ENCODE measurements at places on chromosomes 12 and 14. TPM values are rescaled to one million over a fixed set of nuclear protein-coding genes. Genes with fewer than 3 reads are reported as not detected.

GRCh38 chr14:58760121-58760520, 122.4 kb downstream of the DACT1 start:
- DNase-seq = no peak

The LTA4H gene
- total RNA-seq = 47.3 TPM

The FAIM2 gene
- total RNA-seq = 0.75 TPM

The HOXC6 gene
- total RNA-seq = 7.6 TPM

GRCh38 chr12:29762637-29763300, 21.0 kb downstream of the TMTC1 start:
- no peak for DNase-seq

- no peak for DNase-seq
Measured at GRCh38 chr14:39368261-39368959, 63.8 kb downstream of the FBXO33 start.

DNA sequence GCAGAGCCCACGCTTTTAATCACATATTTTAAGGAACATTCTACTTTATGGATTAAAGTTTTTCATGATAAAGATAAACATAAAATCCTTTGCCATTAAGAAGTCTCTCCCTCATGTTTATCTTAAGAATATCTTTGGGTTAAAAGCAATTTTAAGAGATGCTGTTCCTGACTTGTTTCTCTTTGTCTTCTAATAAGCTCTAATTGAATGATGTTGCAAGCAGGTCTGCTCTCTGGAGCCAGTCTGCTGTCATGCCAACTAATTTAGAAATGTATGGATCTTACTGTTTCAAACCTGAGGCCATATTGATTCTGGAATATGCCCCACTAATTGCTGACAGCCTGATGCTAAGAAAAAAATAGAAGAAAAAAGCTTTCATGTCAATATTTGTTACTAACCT, 173.6 kb downstream of the TTC8 start:
- no peak for DNase-seq

The TMTC1 gene
- 176 TPM for total RNA-seq

GRCh38 chr12:114697741-114698565, 14.0 kb upstream of the TBX3 start:
- DNase-seq = no peak

DNA sequence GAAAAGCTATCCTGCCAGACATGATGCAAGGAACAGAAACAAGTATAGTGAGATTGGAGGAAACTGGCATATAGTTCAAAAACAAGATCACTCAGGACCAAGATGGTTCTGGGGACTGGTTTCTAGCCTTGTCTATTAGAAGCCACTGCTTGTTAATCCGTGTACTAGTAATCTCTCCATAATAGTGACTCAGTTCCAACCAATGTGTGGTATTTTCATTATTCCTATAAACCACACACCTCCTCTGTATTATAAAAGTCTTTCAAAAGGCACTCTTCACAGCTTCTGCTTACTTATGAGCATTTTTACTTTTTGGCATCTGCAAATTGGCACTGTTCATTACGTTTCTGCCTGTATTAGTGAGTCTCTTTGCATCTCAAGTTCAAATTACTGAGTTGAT, 140.3 kb downstream of the SLC6A15 start:
- no peak for DNase-seq

The AEBP2 gene
- total RNA-seq = 29.6 TPM

DNA sequence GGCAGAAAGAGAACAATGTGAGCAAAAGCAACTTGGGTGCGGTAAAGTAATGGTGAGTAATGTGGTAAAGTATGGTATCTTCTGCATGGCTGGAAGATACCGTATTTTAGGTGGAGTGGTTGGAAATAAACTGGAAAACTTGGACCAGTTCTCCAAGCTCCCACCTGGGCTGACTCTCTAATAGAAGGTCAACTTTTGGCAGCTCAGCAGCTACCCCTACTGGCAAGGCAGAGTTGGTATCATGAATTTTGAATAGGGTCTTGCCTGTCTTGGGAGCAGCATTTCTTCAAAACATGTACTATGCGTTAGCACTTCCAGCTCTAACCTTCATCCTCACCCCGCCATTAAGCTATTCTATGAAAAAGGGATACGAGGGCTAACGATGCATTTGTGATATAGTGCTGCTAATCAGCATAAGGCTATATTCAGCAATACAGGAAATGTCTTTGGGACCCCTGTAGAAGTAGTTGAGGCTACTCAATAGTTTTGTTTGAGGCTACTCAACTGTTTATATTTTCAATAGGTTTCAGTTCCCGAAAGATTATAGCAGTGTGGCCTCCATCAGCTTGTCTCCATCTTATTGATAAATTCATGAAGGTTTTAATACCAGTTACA, 276.3 kb upstream of the FAR2 start:
- no peak for DNase-seq

- DNase-seq = no peak
Measured at GRCh38 chr14:60183138-60183537, 17.9 kb upstream of the DHRS7 start.

The UBR7 gene
- 8.3 TPM for total RNA-seq

DNA sequence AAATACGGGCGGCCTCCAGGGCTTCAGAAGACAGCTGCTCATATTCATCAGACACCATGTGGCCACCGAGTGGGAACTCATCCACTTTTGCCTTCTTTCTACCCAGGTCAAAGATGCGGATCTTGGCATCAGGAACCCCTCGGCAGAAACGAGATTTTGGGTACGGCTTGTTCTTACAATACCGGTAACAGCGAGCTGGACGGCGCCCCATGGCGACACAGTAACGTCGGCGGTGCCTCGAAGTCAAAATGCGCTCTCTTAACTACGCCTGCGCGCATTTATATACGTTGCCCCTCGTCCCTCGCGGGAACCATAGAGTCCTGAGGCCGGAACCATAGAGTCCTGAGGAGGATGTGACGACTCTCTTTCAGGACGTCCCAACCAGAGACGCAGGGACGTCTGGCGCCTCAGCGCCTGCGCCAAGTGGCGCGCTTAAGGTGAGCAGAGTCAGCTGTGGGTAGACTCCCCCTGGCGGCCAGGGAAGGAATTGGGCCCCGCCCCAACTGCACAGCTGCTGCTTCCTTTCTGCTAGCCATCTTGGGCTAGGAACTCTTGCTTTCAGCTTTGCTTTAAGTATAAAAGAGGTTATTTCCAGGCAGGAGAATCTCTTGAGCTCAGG, at the start of gene RPL10L:
Gene RPL10L (minus strand): TSS at position 256 of the 619 bp plus-strand sequence. CDS start 45 bp downstream, at position 211.
- DNase-seq = no peak

GRCh38 chr14:41606532-41607303, at the start of gene LRFN5:
LRFN5 (plus strand) TSS chr14:41606876.
- DNase-seq = no peak

DNA sequence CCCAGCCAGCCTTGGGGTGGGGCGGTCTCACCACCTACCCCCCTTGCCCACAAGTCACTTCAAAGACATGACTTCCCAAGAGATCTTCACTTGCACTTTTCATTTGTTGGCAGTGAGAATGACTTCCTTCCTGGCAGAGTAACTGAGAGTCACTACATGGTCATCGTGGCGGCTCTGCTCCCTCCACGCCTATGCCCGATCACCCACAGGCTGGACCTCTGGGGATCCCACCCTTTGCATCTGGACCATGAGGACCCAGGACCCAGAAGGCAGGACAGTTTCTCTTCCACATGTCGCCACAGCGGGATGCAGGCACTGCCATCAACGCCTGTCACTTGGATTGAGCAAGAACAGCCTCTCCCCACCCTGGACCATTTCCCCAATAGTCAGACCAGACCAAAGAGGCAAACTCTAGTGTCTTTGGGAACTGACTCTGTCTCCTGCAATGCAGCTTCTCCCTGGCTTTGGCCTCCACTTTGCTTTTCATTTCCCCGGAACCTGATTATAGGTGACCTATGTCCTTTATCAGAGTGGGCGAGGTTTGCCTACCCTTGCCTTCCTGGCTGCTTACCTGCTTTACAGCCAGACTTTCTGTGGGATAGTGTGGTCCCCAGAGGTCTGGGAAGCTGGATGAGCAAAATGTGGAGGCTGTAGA, 3.6 kb downstream of the VDR start:
- DNase-seq = no peak

GRCh38 chr12:22037947-22038346, 8.1 kb upstream of the CMAS start:
- DNase-seq = no peak

The LRTM2 gene
- total RNA-seq = not detected

GRCh38 chr12:68483592-68484383, 126.9 kb upstream of the RAP1B start:
- no peak for DNase-seq

GRCh38 chr12:62859321-62859737, 75.6 kb downstream of the PPM1H start:
- DNase-seq = no peak

- DNase-seq = no peak
Measured at GRCh38 chr14:34930591-34931091, 52.2 kb upstream of the SRP54 start.

GRCh38 chr14:20413744-20414082, 412 bp upstream of the TEP1 start:
- no peak for DNase-seq

The GLIPR1L1 gene
- not detected for total RNA-seq

The TAS2R46 gene
- 23.2 TPM for total RNA-seq

- DNase-seq = no peak
Measured at GRCh38 chr12:15186597-15186996, 34.6 kb downstream of the RERG start.

The LPCAT3 gene
- 23.0 TPM for total RNA-seq

DNA sequence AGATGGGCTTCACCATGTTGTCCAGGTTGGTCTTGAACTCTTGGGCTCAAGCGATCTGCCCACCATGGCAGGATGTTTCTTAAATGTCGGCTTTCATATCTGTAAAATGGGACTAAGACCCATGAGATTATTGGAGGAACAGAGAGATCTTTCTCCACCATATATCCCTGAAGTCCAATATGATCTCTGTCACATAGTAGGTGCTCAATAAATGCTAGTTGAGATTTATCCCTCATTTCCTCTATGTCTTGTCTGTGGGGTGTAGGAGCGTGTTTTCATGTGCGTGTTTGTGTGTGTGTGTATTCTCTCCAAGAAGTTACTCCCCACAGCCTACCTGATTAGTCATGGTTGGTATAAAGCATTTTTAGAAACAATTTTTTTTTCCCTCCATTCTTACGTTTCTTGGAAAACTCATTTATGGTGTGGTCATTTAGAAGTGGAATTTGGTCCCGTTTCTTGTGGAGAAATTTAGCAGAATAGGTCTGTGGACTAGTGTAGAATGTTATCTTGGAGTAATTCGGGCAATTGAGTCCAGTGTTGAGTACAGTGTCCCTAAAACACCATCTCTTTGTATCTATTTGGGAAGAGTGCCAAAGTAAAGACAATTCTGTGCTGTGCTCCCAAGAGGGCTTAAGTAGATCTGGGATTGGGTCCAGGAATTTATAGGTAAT, 4.3 kb downstream of the STRAP start:
- no peak for DNase-seq

GRCh38 chr14:24887623-24888304, 162.2 kb downstream of the STXBP6 start:
- DNase-seq = no peak

GRCh38 chr12:106774808-106775524, 484 bp downstream of the RIC8B start:
- DNase-seq = no peak

DNA sequence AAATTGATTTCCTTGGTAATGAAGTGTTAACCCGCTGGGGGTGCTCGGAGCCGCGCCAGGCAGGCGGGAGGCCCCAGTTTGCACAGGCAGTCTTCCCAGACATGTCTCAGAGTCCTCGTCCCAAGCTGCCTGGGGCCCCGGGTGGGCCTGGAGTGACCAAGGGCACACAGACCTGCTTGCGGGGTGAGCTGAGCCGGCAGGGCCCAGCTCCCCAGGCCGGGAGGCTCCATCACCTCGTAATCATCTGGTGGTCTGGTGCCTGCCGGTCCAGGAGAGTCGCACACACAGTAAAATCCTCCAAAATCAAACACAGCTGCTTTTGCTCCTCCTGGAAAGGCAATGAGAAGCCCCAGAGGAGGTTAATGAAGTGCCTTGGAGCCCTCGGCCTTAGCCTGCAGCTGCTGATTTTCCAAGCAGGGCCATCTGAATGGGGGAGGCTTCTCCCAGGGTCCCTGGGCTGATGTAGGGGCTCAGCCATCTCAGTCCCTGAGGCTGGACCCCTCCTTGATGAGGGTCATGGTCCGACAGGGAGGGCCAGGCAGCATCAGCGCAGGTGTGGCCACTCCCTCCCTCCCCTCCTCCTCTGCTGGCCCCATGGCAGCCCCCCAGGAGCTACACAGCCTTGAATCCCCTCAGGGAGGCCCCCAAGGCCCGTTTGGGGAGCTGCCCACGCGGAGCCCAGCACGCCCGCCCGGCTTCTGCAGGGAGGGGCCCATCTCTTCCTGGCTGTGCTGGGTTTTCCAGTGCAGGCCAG, 39.4 kb upstream of the FBRSL1 start:
- DNase-seq = no peak

DNA sequence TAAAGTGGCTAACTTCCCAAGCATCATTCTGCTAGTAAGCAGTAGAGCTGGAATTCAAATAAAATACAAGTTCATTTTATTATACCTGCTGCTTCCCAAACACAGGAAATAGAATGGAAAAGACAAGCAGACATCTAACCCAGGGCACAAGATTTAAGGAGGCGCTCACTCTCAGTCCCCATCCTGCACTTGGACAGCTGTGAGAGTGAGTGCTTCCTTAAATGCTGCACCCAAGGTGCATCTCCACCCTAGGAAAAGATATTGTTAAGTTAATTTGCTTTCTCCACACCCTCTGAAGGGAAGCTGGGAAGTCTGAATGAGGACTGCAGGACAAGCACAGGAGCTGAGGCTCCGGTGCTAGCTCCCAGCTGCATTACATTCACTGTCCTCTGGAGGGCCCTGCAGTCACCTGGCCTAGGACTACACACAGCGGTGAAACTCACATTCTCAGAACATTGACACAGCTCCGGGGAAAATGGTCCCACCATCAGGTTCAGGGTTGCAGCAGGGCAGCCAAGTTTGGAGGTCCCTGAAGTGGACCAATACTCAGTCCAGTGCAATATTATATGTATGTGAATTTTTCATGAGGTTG, 14.2 kb downstream of the HEBP1 start:
- DNase-seq = no peak

GRCh38 chr12:54424224-54424623, 5.2 kb upstream of the ITGA5 start:
- no peak for DNase-seq

DNA sequence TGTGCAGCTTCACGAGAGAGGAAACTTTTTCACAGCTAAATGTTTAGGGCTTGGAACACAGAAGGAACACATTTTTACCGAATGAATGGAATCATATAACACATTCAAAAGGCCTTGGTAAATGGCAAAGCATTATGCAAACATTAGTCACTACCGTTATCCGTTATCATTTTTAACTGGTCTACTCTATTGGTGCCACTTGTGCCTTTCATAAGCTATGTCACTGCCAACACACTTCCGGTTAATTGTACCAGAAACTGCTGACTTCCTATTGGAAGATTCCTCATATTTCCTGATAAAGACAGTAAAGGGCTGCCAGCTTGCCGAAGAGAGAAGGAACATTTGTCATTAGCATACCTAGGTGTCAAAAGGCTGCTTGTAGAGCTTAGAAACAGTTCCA, 169.2 kb downstream of the APAF1 start:
- DNase-seq = no peak

DNA sequence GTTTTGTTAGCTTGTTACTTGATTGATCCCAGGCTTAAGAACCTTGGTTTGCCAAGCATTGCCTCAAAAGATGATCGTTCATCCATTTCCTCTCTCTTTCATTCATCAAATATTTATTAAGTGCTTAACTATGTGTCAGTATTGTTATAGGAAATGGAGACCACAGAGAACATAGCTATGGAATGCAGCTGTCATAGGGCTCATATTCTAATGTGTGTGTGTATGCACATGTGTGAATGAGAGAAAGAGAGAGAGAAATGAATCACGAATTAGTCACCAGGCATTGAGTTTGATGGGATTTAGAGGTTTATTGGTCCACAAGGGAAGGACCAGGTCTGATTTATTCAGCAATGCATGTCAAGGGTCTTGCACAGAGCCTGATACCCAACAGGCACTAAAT, 71.0 kb upstream of the FBXO21 start:
- DNase-seq = no peak
